ENCODE measurements at places on chromosomes 2 and 18.

GRCh38 chr2:132953771-132954170 is 283.8 kb upstream of the LYPD1 start:
- no peak for DNase-seq

DNA sequence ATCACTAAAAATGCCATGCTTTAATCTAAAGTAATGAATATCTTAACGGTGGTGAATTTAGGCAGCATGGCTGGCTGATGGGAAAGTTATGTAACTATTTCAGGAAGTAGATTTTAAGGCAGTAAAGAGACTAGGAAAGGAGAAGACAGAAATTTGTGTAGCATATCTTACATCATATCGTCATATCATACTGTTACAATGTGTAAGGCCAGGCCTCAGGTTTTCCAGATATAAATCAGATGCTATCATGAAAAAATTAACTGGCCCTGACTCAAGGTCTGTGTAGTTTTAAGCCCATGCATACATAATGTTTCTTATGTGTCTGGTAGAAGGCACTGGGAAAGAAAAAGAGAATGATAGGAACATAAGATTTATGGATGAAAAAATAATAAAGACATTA is 8.9 kb upstream of the FAP start:
- DNase-seq: no peak

DNA sequence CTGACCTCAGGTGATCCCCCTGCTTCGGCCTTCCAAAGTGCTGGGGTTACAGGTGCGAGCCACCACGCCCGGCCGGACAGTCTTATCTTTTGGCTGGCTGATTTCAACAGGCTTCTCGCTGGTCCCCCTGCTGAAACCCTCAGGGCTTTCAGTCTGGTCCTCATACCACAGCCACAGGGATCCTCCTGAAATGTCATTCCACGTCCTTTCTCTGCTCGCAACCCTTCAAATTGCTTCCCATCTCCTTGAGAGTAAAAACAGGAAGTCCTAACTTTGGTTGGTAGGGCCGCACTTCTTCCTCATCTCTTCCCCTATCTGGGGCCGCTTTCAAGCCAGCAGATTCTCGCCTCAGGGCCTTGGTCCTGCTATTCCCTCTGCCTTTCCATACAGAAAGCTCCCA is 1.4 kb upstream of the CAB39 start:
- no peak for DNase-seq

DNA sequence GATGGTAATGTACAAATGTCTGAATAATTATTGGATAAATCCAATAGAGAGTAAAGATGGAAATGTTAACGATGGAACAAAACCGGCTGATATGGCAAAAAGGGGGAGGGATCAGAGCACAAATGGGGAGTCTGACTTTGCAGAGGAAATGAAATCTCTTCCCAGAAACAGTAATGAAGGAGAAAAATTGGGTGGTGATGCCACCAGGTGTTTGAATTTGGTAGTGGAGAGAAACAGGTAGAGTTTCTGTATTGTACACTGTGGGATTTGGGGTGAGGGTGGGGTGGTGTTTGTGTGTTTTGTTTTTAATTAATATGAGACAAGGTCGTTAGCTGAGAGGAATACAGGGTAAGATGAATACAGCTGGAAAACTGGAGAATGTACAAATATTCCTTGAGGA is 20.4 kb upstream of the XDH start:
- DNase-seq: no peak

GRCh38 chr2:54149638-54150441 is 34.4 kb downstream of the ACYP2 start:
- DNase-seq: no peak

- DNase-seq: no peak
These were observed 19.3 kb upstream of the CPS1 start for GRCh38 chr2:210536973-210537650.

DNA sequence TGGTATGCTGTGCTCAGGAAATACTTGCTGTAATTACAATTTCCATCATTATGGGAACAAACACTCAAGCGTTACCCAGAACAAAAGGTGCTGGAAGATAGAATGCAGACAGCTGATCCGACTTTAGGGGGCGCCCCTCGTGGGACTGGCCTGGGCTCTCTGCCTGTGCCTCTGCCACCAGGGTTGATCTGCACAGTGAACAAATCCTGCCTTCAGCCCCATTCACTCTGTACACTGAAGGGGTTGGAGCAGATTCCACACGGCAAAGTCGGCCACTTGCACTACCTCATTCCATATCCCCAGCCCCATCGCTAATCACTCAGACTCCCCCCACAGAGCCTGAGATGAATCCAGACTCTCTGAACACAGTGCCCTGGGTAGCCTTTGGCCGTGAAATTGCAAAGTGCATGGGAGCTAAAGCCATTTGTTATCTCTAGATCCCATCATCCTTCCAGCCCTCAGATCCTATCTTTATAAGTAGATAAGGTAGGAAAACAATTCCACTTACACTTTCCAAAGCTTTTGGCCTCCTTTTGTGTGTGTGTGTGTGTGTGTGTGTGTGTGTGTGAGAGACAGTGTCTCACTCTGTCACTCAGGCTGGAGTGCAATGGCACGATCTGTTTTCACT is 69.3 kb downstream of the INPP5D start:
- no peak for DNase-seq

DNA sequence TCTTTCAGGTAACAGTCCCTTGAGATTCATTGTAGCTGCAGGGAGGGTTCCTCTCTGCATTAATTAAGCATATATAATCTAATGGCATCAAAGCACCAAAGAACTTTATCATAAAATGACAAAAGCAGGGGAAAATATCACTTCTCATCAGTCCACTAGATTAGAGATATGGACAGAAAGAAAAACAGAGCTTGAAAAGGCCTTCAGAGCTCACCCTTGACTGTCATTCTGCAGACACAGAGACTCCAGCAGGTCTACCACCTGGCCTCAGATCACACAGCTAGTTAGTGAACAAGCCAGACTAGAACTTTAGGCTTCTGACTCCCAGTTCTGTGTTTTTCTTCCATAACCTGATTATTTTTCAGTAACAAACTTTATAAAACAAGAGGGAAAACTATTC is 88.5 kb downstream of the FIGN start:
- DNase-seq: no peak

DNA sequence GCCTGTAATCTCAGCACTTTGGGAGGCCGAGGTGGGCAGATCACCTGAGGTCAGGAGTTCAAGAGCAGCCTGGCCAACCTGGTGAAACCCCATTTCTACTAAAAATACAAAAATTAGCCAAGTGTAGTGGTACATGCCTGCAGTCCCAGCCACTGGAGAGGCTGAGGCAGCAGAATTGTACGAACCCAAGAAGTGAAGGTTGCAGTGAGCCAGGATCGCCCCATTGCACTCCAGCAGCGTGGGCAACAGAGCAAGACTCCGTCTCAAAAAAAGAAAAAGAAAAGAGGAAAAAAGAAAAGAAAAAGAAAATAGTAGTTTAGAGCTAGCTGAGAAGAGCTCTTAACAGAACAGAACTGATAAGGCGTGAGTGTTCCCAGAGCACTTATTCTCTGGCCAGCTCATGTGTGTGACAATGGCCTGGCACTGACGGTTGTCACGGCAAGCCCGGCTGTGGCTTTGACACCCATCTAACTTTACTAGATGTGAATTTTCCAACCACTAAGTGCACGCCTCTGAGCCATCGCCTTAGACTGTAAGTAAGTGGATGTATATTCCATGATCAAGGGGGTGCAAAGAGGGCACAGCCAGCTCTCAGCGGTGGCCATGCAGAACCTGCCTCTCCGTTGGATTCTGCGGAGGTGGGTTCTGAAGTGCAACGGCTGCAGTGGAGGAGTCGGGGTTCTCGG is 80.0 kb downstream of the ZNF516 start:
- no peak for DNase-seq

DNA sequence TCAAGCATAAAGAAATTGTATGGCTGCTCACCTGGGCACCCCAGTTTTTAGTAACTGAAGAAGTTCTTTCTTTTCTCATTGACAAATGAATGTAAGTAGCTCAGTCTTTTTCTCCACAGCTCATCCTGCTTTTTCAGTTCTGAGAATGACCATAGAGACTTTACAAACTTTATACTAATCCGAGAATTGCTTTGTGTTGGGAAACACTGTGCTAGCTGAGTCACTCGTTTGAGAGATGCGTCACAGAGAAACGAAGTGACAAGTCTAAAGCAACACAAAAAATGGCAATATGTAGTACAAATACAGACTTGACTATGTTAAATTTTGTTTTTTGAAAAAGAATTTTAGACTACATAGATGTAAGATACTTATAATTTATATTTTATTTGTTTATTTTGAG is 9.0 kb downstream of the LRRTM4 start:
- no peak for DNase-seq

- no peak for DNase-seq
These were observed 76.5 kb upstream of the DLX2 start for GRCh38 chr2:172179045-172179701.

DNA sequence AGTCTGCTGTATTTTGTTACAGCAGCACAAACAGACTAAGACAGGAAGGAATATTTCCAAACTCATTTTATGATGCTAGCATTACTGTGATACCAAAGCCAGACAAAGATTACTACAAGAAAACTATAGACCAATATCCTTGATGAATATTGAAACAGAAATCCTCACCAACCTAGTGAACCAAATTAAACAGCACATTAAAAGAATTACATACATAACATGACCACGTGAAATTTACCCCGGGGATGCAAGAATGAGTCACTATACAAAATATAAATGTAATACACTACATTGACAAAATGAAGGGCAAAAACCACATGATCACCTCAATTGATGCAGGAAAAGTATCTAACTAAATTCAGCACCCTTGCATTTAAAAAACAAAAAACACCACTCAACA is 112.6 kb downstream of the CHN1 start:
- DNase-seq: no peak

- DNase-seq: no peak
These were observed 44.0 kb downstream of the PDCL3 start for GRCh38 chr2:100606726-100607343.

- DNase-seq: no peak
These were observed 79.4 kb upstream of the TCF7L1 start for GRCh38 chr2:85053802-85054201.

- no peak for DNase-seq
These were observed 313.0 kb downstream of the CDH2 start for GRCh38 chr18:27863780-27864430.

GRCh38 chr2:183291436-183291835 is 167.2 kb downstream of the NUP35 start:
- no peak for DNase-seq

- DNase-seq: no peak
These were observed 29.7 kb downstream of the CARF start for GRCh38 chr2:202941771-202942170.

GRCh38 chr2:172782506-172783164 is 47.0 kb downstream of the RAPGEF4 start:
- no peak for DNase-seq

DNA sequence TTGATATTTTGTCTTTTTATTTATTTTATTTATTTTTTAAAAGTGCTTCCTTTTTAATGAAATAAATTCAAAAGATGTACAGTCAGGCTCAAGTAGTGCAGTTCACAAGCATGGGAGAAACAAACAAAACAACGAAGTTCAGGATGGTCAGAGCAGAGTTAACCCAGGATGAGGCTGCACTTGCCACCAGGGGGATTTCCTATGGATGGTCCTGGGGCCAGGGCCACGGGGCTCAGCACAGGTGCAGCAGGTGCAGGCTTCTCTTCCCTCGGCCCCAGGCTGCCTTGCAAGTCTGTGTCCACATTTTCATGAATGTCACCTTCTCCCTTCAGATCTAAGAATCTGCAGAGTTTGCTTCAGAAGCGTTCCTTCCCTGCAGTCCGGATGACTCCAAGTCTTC is 76.5 kb downstream of the CDCA7 start:
- no peak for DNase-seq

GRCh38 chr2:172106108-172106961 is 3.6 kb upstream of the DLX2 start:
- no peak for DNase-seq

DNA sequence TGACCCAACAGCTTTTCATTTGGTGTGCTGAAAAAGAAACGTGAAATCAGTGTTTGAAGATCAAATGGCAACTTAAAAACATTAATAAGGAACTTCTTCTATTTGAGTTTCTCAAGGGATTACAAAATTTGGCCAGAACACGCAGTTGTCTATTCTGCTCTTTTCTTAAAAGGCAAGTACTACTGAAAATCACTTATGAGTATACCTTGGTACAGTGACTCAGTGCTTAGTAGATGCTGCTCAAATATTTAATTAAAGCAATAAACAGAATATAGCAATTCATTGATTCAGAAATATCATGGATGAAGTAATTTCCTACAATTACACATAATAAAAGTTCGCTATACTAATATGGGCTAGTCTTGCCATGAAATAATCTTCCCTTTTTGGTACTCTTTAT is 38.2 kb upstream of the MCM6 start:
- DNase-seq: no peak

DNA sequence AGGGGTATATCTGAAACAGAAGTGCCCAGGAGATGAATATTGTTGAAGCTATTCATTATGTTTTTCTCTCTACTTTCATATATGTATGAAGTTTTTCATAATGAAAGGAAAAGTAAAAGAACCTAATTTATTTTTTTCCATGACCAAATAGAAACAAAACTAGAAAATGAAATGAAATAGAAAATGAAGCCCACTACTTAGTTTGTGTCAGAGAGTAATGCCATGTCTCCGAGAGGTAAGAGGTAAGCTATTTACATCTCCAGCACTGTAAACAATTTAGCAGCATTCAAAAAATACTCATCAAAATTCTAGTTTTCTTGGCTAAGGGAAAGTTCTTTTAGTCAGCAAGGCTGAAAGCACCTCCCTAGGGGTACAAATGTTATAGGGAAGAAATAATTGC is 238.6 kb downstream of the PTH2R start:
- DNase-seq: no peak

GRCh38 chr2:167756446-167756845 is 490.9 kb downstream of the STK39 start:
- no peak for DNase-seq

GRCh38 chr2:160471950-160472349 is 21.7 kb downstream of the RBMS1 start:
- no peak for DNase-seq

DNA sequence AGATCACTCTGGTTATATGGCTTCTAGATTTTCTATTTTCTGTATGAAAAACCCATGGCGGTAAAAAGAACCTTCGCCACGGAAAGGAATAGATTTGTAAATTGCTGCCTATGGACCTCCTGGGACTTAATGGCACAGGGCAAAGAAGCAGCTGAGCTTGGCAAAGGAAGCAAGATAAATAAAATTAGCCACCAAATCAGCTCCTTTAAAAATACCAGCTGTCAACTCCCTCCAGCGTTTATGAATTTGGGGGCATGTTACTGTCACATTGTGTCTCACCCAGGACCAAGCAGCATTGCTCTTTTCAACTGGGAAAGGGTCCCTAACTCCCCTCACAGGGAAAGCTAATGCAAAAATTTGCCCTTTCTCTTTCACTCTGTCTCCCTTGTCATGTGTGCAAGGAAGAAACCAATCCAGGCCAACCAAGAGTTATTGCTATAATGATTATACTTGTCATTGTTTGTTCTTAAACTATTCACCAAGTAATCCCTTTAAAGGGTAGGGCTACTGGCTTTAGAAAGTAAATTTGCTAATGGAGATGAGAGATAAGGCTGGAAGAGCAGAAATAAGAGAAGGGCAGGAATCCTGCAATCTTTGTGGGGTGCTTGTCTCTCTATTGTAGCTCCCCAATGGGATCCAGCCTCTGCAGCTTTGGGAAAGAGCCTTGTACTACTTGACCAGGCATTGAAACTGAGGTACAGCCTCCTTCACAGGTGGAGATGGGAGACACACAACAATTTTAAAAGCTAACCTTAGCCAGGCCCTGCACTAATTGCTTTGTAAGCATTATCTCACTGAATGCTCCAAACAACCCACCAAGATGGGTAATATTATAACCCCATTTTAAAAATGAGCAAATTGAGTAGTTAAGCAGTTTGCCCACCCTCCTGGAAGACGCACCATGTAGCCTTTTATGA is 119.1 kb upstream of the KLF7 start:
- no peak for DNase-seq

Measured in activated B cell treated with CpG ODN at 0.5 μM for 24 hours (primary cell).